Mesothelial cell of epicardium (in vitro differentiated cells): ENCODE measurements at places on chromosomes 7 and 10. TPM values are rescaled to one million over a fixed set of nuclear protein-coding genes. Genes with fewer than 3 reads are reported as not detected.

The NUDT13 gene
- total RNA-seq = 3.5 to 4.4 TPM (median 3.7 TPM) in 3 replicates

The MRPL43 gene
- total RNA-seq = 66.7 to 70.2 TPM (median 69.4 TPM) in 3 replicates

The MET gene
- total RNA-seq = 21.1 to 22.8 TPM (median 22.3 TPM) in 3 replicates

The UNC5B gene
- total RNA-seq = 84.8 to 91.5 TPM (median 85.7 TPM) in 3 replicates

The STAMBPL1 gene
- 2.8 to 3.8 TPM (median 3.6 TPM) in 3 replicates for total RNA-seq

The MSS51 gene
- total RNA-seq = 4.9 to 5.6 TPM (median 5.0 TPM) in 3 replicates

The TMEM196 gene
- not detected in 3 replicates for total RNA-seq

The KNDC1 gene
- 20.3 to 23.7 TPM (median 21.0 TPM) in 3 replicates for total RNA-seq

The GRID1 gene
- total RNA-seq = 0.11 to 0.54 TPM (median 0.22 TPM) in 3 replicates

The PON1 gene
- not detected in 3 replicates for total RNA-seq

The CPXM2 gene
- 0.53 to 0.92 TPM (median 0.86 TPM) in 3 replicates for total RNA-seq

The MRLN gene
- not detected in 3 replicates for total RNA-seq

The CYP3A4 gene
- not detected in 3 replicates for total RNA-seq

The CLEC2L gene
- total RNA-seq = 0.33 to 0.54 TPM (median 0.38 TPM) in 3 replicates

The TMEM139 gene
- 6.1 to 10.1 TPM (median 7.9 TPM) in 3 replicates for total RNA-seq

The ELFN1 gene
- 11.4 to 13.5 TPM (median 11.9 TPM) in 3 replicates for total RNA-seq

The LRRC18 gene
- not detected in 3 replicates for total RNA-seq

The ICA1 gene
- total RNA-seq = 6.8 to 8.3 TPM (median 8.2 TPM) in 3 replicates

The KCP gene
- 19.8 to 23.7 TPM (median 22.5 TPM) in 3 replicates for total RNA-seq

The TUBAL3 gene
- 0.11 to 0.22 TPM in 2 of 3 replicates, not detected in the other for total RNA-seq

The FAS gene
- 6.1 to 6.8 TPM (median 6.3 TPM) in 3 replicates for total RNA-seq

The PLAC9 gene
- 24.0 to 30.3 TPM (median 25.1 TPM) in 3 replicates for total RNA-seq

The ZNF273 gene
- total RNA-seq = 6.7 to 7.6 TPM (median 7.3 TPM) in 3 replicates

The RBM48 gene
- 13.4 to 15.0 TPM (median 14.3 TPM) in 3 replicates for total RNA-seq

The FAM25G gene
- not detected in 3 replicates for total RNA-seq

The TUBB8 gene
- total RNA-seq = 0.33 to 0.67 TPM (median 0.41 TPM) in 3 replicates

The HOXA2 gene
- 30.3 to 33.9 TPM (median 30.8 TPM) in 3 replicates for total RNA-seq

The SPDYE16 gene
- total RNA-seq = 0.18 to 0.44 TPM (median 0.34 TPM) in 3 replicates
